ENCODE measurements at places on chromosomes 13 and 19. TPM values are rescaled to one million over a fixed set of nuclear protein-coding genes. Genes with fewer than 3 reads are reported as not detected.

DNA sequence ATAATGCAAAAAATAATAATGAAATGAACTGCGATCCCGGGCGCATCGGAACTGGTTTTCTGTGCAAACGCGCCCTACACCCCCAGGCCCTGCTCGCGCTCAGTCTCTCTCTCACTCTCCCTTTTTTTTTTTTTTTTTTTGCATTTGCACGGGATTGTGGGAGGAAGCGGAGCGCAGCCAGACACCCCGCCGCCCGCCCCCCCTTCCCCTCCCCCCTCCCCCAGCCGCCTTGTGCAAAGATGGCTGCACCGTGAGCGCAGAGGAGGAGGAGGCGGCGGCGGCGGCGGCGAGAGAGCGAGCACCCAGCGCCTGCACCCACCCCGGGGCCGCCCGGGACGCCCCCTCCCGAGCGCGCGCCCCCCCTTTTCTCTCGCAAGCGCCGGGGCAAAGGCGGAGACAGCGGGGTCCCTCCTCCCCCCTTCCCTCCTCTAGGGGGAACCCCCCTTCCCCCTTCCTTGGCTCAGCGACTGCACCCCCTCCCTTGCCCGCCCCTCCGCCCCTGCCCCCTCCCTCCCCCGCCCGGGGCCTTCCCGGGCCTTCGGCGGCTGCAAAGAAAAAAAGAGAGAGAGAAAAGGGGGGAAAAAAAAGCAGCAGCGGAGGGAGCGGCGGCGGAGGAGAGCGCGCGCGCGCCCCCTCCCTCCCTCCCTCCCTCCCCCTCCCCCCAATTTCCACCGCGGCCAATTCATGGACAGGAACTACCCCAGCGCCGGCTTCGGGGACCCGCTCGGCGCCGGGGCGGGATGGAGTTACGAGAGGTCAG lies at the start of gene PRR12:
Gene PRR12, plus strand, starts transcription at position 212 of the 760 bp plus-strand sequence. Its CDS starts 473 bp downstream, at position 685.
- no peaks in the 10 kb centered on the region for H3K36me3 ChIP-seq
- peaks cover 9% of the 10 kb centered on the region for H3K27me3 ChIP-seq
- DNase-seq, result peak; percentile 66
- peaks cover 10% of the 10 kb centered on the region for H3K4me1 ChIP-seq

DNA sequence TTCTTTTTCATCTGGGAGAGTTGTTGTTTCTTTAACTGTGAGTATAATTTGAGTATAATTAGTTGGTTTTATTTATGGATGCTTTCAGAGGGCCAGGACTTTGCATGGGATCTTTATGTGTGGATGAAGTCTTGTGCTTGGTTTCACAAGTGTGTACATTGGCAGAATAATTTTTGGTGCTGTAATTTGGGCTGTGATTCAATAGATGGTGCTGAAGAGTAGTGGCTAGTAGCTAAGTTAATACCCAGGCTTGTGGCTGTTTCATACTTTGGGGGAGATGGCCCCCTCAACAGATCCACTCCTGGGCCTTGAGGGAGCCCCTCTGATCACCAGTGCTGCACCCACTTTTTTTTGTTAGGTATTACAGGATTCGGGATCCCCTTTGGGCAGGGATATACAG lies 1142.4 kb downstream of the SLITRK1 start:
- peaks cover 2% of the 10 kb centered on the region for H3K27me3 ChIP-seq
- DNase-seq, result no peak
- no peak overlapping the region for H3K27ac ChIP-seq
- H3K36me3 ChIP-seq, result peaks cover 15% of the 10 kb centered on the region
- H3K4me3 ChIP-seq, result no peak overlapping the region
- no peaks in the 10 kb centered on the region for H3K4me1 ChIP-seq

DNA sequence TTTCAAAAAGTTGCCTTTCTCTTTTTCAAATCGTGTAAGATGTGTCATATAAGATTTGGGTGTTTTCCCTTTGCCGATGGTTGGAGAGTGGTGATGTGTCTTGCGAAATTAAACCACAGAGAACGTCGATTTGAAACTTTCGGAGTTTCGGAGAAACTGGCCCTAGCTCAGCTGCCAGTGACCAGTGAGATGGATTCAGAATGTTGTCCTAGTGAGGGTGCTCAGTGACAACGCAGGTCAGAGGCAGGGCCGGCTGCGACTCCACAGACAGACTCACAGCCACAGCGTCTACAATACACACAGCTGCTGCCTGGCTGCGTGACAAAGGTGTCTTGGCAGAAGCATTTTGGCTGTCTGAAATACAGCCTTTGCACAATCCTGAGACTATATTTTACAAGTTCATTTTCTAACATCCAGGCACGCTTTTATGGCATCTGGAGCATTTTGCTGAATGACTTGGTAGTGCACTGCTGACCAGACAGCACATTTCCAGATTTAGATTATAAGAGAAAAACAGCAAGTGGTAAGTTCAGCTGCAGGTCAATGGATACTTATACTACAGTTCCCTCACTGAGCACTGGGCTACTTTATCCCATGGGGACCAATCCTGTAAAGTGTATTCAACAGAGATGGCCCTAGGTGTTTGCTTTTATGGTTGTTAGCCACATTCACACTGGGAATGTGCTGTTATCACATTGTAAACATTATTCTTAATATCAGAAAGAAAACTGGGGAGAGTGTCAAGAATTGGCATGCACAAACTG lies 207.5 kb downstream of the KCNRG start:
- DNase-seq, result no peak
- no peak overlapping the region for H3K27ac ChIP-seq
- H3K27me3 ChIP-seq, result peaks cover 2% of the 10 kb centered on the region

- H3K27me3 ChIP-seq, result no peaks in the 10 kb centered on the region
- DNase-seq, result no peak
- no peak overlapping the region for H3K27ac ChIP-seq
Observed at GRCh38 chr13:80586356-80586755, 245.4 kb upstream of the SPRY2 start.

- no peak overlapping the region for H3K4me3 ChIP-seq
- no peak overlapping the region for H3K27ac ChIP-seq
- H3K27me3 ChIP-seq, result no peaks in the 10 kb centered on the region
- no peak for DNase-seq
- H3K36me3 ChIP-seq, result peaks cover 12% of the 10 kb centered on the region
Observed at GRCh38 chr13:50745542-50746115, 97.9 kb downstream of the DLEU7 start.

DNA sequence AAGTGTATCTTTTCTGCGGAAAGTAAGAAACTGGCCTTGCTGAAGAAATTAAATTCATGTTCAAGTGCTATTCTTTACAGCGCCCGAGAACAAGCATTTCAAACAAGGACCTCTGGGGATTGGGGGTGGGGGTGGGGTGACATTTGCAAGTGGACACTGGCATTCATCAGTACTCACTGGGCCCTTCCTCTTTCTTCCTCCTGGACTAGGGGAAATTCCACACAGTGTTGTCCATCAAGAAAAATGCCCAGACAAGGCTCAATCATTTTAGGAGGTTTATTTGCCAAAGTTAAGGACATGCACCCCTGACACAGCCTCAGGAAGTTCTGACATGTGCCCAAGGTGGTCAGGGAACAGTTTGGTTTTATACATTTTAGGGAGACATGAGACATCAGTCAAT lies 22.9 kb upstream of the OR10H1 start:
- no peaks in the 10 kb centered on the region for H3K27me3 ChIP-seq
- H3K36me3 ChIP-seq, result no peaks in the 10 kb centered on the region
- no peak overlapping the region for H3K4me3 ChIP-seq
- no peak for DNase-seq
- H3K27ac ChIP-seq, result no peak overlapping the region

DNA sequence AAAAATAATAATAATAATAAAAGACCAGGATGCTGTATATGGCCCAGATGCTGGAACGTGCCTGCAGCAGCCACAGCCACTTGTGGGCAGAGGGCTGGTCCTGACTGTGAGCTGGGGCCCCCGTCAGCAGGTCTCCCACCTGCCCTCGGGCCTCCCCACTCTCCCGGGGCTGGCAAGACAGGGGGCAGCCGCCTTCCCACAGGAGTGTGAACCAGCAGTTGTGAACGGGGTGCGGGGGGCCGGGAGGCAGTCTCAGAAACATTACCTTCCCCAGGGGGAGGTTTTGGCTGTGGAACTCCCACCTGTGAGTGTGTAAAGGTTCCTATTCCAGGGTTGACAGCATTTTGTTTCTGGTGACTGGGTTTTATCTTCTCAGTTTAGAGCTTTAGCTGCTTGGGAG lies 151.4 kb downstream of the KDM4B start:
- no peak for DNase-seq
- H3K27me3 ChIP-seq, result peaks cover 35% of the 10 kb centered on the region
- no peak overlapping the region for H3K27ac ChIP-seq
- H3K36me3 ChIP-seq, result peaks cover 9% of the 10 kb centered on the region
- peaks cover 31% of the 10 kb centered on the region for H3K4me1 ChIP-seq

DNA sequence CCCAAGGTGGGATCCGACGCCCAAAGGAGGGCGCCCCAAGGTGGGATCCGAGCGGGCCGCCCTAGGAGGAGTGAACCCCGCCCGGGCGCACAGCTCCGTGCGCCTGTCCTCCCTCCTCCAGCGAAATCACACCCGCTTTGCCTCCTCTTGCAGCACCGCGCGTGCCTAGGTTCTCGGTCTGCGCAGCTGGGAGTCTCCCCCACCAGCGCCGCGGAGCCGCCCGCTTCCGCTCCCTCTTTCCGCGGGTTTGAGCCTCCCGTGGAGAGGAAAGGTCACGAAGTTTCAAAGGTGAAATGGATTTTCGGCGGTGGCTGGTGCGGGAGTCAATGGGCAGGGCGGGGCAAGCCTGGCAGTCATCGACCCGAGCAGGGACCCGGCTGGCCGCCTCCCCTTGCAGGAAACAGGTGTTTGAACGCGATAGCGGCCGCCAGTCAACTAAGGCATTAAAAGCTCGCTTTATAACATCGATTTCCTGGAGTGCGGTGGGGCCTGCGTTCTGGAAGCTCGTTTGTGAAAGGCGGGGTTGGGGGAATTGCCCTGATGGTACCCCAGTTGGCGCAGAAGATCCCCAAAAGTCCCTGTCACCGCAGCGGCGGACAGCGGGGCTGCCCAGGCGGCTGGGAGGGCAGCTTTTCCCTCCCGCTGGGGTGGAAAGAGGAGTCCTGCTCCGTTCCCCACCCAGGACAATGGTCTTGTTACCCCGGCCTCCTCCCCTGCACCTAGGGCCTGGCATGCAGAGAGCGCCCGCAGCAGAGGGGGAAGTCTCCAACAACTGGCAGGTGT lies 9.0 kb upstream of the SOX1 start:
- H3K4me1 ChIP-seq, result peaks cover 12% of the 10 kb centered on the region
- peak overlapping the region; percentile 38 for H3K4me3 ChIP-seq
- H3K27me3 ChIP-seq, result peaks cover 35% of the 10 kb centered on the region

DNA sequence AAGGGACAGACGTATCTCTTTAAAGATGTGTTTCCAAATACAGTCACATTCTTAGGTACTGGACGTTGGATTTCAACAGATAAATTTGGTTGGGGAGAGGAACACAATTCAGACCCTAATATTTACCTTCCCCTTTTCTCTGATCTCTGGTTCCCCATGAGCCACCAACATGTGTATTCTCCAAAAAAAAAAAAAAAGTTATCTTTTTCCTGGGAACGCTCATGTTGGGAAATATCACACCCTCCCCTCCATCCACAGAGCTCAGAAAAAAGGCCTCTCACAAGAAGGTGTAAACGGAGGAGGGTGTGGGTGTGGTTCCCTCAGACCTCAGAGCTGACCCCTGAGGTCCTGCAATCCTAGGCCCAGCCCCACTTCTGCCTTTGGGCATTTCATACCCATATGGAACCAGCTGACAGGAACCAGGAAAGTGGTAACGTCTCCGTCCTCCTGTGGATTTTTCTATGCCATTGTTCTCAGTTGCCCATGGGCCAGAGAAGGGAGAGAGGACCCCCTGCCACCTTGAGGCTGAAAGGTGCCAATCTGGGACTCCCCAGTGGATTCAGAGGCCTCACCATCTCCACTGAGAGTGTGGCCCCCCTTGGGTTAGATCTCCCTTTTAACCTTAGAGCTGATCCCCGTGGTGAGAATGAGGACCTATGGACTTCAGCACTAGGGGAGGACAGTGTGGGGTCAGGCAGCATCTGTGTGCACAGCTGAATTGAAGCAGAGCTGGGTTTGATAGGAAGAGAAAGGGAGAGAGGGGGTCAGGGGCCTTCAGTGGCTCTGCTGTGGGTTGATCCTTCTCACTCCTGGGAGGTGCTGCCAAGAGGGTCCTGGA lies 8.4 kb upstream of the SIGLEC12 start:
- no peaks in the 10 kb centered on the region for H3K4me1 ChIP-seq
- H3K27me3 ChIP-seq, result peaks cover 6% of the 10 kb centered on the region
- H3K4me3 ChIP-seq, result no peak overlapping the region
- no peaks in the 10 kb centered on the region for H3K36me3 ChIP-seq
- no peak overlapping the region for H3K27ac ChIP-seq
- DNase-seq, result no peak

DNA sequence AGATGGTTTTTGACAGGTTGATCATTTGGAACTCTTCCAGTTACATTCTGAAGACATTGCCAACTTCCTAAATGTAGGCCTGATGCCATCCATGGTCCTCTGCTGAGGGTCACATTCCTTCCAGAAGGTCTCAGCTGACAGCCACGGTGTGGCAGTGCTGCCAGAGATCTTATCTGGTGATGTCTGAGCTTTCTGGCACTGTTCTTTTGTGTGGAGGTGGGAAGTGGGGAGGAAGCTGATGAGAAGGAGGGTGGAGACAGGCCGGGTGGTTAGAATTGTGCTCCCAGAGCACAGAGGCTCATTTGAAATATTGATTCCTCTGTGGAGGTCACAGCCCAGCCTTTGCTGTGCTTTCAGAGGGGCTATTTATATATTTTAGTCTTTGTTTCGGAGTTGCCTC lies 16.1 kb upstream of the MTIF3 start:
- no peak for DNase-seq
- peaks cover 2% of the 10 kb centered on the region for H3K27me3 ChIP-seq
- H3K4me1 ChIP-seq, result peaks cover 11% of the 10 kb centered on the region

DNA sequence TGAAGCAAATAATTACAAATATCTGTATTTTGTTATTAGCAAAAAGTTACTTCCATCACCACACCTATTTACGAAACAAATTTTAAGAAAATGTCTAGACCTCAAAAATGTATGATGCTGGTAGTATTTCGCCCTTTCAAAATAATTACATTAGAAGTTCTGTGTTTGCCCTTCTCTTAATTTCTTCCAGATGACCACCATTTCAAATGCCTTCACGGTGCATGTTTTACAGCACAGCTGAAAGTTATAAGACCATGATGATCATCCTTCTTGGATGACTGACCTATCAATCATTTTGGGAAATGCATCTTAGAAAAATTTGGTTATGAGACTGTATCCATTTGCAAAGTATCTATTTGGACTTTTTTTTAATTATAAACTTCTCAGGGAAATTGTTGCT lies 390.8 kb downstream of the SLITRK6 start:
- H3K27ac ChIP-seq, result no peak overlapping the region
- H3K4me3 ChIP-seq, result no peak overlapping the region
- H3K36me3 ChIP-seq, result no peaks in the 10 kb centered on the region
- H3K4me1 ChIP-seq, result no peaks in the 10 kb centered on the region

- H3K27ac ChIP-seq, result peak overlapping the region; percentile 96
- peaks cover 19% of the 10 kb centered on the region for H3K4me1 ChIP-seq
- DNase-seq, result peak; percentile 51
- H3K27me3 ChIP-seq, result peaks cover 19% of the 10 kb centered on the region
- peaks cover 5% of the 10 kb centered on the region for H3K36me3 ChIP-seq
- peak overlapping the region; percentile 98 for H3K4me3 ChIP-seq
Observed at GRCh38 chr19:5680084-5680436, 256 bp downstream of the MICOS13 start.

The MFSD12 gene
- 134 TPM for total RNA-seq

The ZNF790 gene
- total RNA-seq, result 13.3 TPM

The ZNF491 gene
- 26.0 TPM for total RNA-seq

The ZNF665 gene
- 1.1 TPM for total RNA-seq

The C19orf38 gene
- 0.44 TPM for total RNA-seq

The SPRED3 gene
- 8.7 TPM for total RNA-seq

The CERS1 gene
- total RNA-seq, result 15.3 TPM

The NPAS1 gene
- 1.7 TPM for total RNA-seq

The SMAD9 gene
- 43.6 TPM for total RNA-seq

The COL5A3 gene
- 0.10 TPM for total RNA-seq

The ACTMAP gene
- 20.7 TPM for total RNA-seq
